AML-193 (cell line): ENCODE measurements at places on chromosomes 1 and 21.

- DNase-seq, result no peak
Measured at GRCh38 chr1:195278644-195279043, 1329.6 kb downstream of the KCNT2 start.

DNA sequence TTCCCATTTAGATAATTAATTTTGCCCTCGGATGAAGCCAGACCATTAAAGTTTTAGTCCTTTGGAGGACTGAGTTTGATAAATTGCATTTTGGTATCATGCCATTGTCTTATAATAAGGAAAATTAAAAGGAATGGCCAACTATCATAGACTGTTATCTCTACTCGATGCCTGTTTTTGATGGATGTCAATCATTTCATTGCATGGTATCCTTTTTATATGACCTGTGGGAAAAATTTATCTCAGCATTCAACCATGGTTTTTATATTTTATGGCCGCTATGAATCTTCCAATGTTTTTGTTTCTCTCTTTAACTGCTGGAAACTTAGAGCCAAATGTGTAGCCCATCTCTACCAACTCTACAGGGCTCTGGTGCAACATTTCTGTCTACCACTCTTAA lies 9.9 kb upstream of the CCT8 start:
- DNase-seq, result no peak

- no peak for DNase-seq
Measured at GRCh38 chr21:36261459-36261858, 58.5 kb upstream of the MORC3 start.

DNA sequence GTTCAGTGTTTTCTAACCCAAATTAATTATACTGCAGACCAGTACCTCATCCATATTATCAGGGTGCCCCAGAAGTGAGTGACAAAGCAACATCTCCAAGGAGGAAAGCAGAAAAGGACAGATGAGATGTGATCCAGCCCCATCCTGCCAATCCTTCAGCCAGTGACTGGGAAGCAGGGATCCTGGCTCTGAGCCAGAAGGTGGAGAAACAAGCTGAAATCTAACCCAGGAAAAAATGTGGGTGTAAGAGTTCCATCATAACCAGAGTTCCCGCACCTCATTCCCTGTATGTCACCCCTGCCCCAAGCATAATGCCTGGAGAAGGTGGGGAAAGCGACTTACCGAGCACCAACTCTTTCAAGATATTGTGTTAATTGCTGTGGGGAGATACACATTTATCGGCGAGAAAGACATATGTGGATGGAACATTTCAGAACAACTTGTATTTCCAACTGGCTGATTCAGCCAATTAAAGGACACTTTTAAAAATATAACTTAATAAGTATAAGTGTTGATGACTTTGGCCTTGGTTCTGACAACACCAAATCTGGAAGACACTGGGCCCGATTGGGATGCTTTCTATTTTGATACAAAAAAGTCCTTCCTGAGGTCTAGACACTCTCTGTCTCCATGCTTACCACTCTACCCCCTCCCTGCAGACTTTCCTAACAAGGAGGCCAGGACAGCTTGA lies 14.9 kb downstream of the PLEKHA6 start:
- no peak for DNase-seq

DNA sequence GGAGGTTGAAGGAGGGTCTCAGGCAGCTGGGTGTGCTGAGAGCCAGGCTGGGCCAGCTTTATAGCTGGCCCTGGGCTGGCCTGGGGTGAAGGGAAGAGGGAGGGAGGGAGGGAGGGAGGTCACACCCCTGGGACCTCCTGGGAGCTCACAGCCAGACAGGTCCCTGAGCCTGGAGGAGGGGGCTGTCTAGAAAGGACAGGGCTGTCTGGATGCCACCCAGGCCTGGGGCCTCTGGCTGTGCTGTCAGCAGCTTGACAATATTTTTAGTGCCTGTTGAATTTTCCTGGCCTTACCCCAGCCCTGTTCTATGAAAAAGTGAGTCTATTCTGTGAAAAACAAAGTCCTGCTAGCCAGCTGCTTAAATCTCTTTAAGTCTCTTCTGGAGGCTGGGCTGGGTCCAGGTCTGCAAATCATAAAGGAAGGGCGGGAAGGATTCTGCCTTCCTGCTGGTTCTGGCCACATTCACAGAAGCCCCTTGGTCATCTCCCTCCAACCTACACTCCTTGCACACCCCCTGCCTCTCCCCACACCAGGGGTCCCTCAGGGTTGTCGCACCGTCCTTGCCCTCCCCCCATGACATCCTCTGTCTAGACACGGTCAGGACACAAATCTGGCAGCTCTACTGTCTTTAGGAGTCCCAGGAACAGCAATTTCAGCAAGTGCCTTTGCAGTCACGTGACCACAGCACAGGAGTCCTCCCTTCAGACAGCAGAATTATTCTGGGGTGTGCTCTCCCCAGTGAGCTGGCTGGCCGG lies at the start of gene LEFTY2:
Gene LEFTY2, minus strand, starts transcription at position 34 of the 755 bp plus-strand sequence. CDS start 80 bp downstream, outside the sequence.
- DNase-seq, result no peak

DNA sequence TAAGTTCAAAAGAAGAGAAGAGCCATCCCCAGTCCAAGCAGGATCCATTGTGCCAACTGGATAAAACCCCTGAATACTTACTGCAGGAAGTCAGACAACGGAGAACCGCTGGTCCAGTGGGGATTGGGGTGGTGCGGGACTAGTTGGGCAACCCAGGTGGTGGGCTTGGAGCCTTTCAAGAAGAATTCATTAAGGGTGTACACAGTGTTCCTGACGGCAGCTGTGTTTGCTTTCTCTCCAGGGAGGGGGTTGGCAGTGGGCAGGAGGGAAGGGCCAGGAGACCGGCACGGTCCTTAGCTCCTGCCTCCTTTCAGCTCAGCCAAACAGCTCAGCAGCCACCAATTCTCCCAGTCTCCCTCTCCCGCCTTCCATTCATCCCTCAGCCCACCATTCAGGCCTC lies 7.1 kb upstream of the CDK18 start:
- DNase-seq, result no peak

DNA sequence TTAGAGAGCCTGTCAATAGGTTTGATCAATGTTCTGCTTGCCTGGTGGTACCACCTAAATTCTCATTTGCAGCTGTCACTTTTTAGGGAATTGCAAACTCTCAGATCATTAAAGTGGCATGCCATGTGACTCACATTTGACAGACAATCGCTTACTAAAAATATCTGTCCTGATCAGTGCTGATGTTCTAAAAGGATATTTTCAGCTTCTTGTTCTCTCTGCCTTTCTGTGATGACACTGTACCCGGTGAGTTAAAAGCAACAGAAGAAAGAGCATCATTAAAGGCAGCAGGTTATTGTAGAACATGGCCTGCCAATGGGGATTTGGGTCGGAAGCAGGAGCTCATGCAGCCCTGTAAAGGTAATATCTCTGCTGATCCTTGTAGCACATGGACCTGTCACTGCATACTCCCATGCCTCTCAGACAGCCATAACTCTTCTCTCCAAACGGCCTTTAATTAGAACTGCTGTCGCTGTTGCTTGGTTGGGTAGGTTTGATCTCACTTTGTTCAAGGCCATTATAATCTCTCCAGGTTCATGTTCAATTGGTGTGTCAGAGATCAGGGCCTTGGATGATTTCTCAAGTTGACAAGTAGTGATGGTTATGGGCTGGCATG lies 441.3 kb upstream of the DEPDC1 start:
- no peak for DNase-seq
